Common myeloid progenitor, CD34-positive (primary cell): ENCODE measurements at places on chromosomes 12 and 14.

GRCh38 chr12:118714051-118714460 lies 267.3 kb upstream of the SRRM4 start:
- DNase-seq = peak; percentile 48

DNA sequence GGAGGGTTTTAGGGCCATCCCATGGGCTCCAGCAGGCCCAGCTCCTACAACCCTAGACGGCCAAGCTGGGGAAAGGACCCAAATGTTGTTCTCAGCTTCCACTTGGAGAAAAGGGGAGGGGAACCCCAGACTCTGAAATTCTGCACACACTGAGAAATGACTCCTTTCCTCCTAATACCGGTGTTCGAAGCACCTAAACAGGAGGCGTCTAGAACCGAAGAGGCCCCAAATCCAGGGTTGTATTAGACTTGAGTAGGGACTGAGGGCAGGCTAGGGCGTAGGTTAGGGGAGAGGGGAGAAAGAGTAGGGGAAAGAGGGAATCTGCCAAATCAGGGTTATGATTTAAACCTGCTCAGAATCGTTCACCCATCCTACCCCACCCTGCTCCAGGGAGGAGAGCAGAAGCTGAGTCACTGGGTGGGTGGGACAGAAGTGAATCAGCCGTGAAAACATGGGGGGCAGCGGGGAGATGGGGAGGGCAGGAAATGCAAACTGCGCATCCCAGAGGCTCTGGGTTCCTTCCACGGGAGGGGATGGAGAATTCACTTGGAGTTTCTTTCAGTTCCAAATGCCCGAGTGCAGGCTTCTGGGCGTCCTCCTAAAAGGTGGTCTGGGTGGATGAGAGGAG lies 1.0 kb downstream of the IGFBP6 start:
- DNase-seq = peak; percentile 19

GRCh38 chr12:119178544-119179334 lies at the start of gene HSPB8:
TSS of gene HSPB8 (plus strand) at chr12:119178931. CDS start at chr12:119179313, 382 bp downstream.
- DNase-seq = no peak

GRCh38 chr12:98372340-98373024 lies 142.9 kb upstream of the TMPO start:
- no peak for DNase-seq

DNA sequence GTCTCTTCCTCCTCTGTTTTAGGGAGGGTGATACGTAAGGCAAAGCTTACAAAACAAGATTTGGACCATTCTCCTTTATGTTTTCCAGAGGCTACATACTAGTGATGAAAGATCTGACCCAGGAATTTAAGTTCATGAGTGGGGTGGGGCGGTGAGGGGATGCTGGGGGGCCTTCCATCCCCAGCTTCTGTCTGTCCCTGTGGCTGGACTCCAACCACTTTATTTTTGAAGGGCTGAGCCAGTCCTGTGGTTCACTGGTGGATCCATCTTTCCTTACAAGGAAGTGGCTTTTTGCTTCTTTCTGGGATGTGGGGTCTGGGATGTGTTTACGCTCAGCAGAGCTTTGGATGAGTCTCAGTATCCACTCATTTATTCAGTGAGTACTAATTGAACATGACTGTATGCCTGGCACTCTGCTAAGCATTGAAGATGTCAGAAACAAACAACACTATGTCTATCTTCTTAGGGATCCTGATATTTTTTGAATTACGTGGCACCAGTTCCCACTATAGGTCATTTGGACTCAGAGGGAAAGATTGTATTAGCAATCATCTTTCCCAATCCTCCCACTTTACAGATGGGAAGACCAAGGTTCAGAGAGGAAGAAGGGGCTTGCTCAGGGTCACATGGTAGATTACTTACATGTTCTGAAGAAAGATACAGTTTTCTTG lies 291.8 kb upstream of the TBX3 start:
- no peak for DNase-seq

- no peak for DNase-seq
These were observed 594 bp upstream of the VCPKMT start for GRCh38 chr14:50116966-50117365.

- no peak for DNase-seq
These were observed 243.1 kb upstream of the FOXN3 start for GRCh38 chr14:89660166-89660565.

DNA sequence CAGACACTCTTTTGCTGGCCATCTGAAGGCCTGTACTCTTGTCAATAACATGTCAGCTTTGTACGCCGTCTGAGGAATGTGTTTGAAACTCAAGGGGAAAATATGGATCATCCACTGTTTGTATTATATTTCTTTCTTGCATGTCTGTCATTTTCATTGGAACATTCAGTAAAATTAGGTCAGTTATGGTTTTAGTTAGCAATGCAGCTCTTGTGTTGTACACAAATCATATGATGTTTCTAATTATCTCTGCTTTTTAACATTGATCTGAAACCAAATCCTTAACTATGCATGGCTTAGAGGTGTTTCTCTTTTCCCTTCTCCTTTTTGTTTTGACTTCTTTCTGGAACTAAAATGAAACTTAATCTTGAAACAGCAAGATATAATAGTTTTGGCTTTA lies 333.6 kb upstream of the PRICKLE1 start:
- no peak for DNase-seq

- DNase-seq = peak; percentile 79
These were observed 77.7 kb downstream of the PPP2R5C start for GRCh38 chr14:101839236-101839635.

- no peak for DNase-seq
These were observed 45.9 kb downstream of the IFNG start for GRCh38 chr12:68113644-68114043.

GRCh38 chr12:110896559-110896958 lies 23.8 kb downstream of the MYL2 start:
- no peak for DNase-seq

DNA sequence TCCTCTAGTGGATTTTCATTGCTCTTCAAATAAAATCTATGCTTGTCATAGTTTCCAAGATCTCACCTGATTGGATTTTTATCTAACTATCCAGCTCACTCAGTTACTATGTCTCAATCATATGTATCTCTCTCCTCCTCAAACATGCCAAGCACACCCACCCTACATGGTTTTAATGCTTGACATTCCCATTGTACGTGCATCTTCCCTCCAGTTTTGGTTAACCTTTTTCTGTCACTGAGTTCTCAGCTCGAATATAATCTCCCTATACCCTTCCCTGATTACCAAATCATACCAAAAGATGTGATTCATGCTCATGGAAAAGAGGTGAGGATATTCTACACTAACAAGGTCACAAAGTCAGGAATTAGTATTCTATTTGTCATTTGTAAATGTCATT lies 12.0 kb upstream of the PTPRQ start:
- DNase-seq = no peak
